ENCODE measurements at places on chromosomes 7 and 10. TPM values are rescaled to one million over a fixed set of nuclear protein-coding genes. Genes with fewer than 3 reads are reported as not detected.
A peak's percentile ranks its signal among the peaks of the same experiment; 100 is the strongest.

GRCh38 chr7:117640465-117640864 lies 160.6 kb downstream of the CFTR start:
- no peak for DNase-seq

Gene MDH2
- total RNA-seq: 55.4 TPM

GRCh38 chr7:25989140-25989705 lies 162.8 kb upstream of the NFE2L3 start:
- no peak for DNase-seq

GRCh38 chr10:26579256-26580063 lies 118.0 kb upstream of the PDSS1 start:
- no peak for DNase-seq

Gene KCNH2
- total RNA-seq: 0.56 TPM

Gene FFAR4
- not detected for total RNA-seq

GRCh38 chr7:98698976-98699375 lies 81.9 kb downstream of the NPTX2 start:
- no peak for DNase-seq

DNA sequence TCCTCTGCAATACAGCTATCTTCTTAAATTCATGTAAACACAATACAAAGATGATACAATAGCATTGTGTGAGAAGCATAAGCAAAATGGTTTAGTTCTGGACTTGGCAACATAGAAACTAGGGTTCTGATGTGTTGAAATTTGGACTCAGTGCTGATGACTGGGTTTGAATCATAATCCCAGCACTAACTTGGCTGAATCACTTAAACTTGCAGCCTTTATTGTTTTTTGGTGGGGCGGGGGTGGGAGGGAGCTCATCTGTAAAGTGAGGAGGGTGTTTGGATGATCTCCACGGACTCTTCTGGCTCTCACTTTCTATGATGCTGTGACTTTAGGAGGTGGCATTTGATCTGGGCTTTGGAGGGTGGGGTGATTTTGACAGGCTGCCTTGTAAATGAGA lies 158.2 kb downstream of the WNT2 start:
- peak; percentile 86 for DNase-seq

- DNase-seq: no peak
These were observed 195.0 kb upstream of the PLXNA4 start for GRCh38 chr7:132771301-132771730.

Gene CCDC172
- total RNA-seq: not detected

Gene TAS2R5
- total RNA-seq: 0.36 TPM

- DNase-seq: no peak
These were observed 22.9 kb downstream of the PDGFA start for GRCh38 chr7:496528-497295.

DNA sequence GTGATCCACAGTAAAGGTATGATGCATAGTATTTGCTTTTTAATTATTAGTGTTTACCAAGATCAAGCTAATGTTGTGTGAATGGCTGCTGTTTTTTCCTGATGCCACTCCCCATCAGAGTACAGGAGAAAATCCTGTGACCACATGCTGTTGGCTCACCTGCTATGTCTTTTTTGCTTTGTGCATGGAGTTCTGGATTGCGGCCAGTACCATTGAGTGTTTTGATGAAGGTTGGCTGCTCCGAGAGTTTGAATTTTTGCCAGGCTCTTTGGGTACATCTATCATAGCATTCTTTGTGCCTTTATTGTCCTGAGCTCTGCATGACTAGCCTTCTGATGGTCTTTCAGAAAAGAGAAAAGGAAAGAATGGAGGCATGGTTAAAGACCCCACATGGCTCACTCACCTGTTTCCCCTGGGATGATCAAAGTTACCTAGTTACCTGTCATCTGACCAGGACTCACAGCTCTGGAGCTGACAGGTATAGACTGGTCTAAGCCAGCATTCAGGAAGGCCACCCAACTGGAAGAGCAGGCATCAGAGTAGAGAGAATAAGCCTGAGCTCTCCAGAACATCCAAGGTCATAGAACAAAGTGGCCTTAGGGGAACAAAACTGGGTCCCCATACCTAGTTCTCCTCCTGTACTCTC lies 11.8 kb upstream of the SGPL1 start:
- no peak for DNase-seq

Gene TWIST1
- 18.6 TPM for total RNA-seq

Gene FRG2B
- not detected for total RNA-seq

- peak; percentile 82 for DNase-seq
These were observed 1.4 kb downstream of the MAGI2 start for GRCh38 chr7:79452032-79452494.

Gene PRF1
- total RNA-seq: not detected

- no peak for DNase-seq
These were observed 273.6 kb downstream of the PLXDC2 start for GRCh38 chr10:20089879-20090278.

Gene ORC5
- total RNA-seq: 18.8 TPM

Gene ATOH7
- not detected for total RNA-seq

Measured in IMR-90 (cell line).